ENCODE measurements at places on chromosomes 7 and 10.

- DNase-seq = no peak
Measured at GRCh38 chr10:88108115-88108610, 244.7 kb downstream of the PTEN start.

DNA sequence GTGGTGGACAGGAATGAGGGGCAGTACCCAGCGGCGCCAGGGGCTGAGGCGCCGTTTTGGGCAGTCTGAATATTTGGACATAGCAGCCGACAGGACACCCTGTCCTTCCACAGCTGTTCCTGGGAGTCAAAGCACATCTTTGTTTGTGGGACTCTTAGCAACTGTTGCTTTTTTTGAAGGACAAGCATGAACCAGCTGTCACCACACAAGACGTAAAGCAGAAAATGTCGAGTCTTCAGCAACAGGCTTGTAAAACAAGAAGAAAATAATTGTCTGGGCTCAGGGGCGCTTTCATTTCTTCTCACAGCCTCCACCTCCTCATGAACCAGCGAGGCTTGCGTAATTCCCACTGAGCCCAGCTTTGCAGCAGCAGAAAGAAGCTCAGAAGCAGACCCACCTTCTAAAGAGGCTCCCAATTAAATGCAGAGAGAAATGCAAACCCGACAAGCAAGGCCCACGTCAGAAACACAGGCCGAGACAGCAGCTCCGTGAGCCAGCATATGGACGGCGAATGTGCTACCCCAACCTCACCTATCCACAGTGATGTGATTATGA, 68.9 kb upstream of the DNAAF5 start:
- DNase-seq = peak; percentile 88

GRCh38 chr7:24723178-24723530, 34.1 kb downstream of the GSDME start:
- DNase-seq = no peak

DNA sequence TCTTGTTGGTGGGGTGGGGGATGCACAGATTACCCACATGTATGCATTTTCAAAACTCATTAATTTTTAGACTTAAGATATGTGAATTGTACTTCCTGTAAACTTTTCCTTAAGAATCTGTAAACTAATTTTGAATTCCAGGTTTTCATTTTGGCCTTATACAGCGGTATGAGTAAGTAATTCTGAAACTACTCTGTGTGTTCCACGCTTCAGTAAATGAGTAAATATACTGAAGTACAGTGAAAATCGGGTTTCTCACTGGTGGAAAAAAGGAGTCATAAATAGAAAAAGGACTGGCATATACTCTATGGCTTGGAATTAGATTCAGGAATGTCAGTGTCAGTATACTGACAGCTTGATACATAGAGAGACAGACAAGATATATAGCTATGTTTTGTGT, 72.8 kb downstream of the CTTNBP2 start:
- no peak for DNase-seq

GRCh38 chr7:7867846-7868571, 100.6 kb upstream of the GLCCI1 start:
- no peak for DNase-seq

All from coronary artery (tissue), 2 donors.